HS-5 (cell line): ENCODE measurements at places on chromosomes 12 and 14.

- DNase-seq: no peak
These were observed 51.1 kb downstream of the TMEM260 start for GRCh38 chr14:56630707-56631106.

GRCh38 chr12:63918800-63919300, 74.3 kb downstream of the SRGAP1 start:
- DNase-seq: peak; percentile 94

GRCh38 chr12:129613314-129613713, 290.5 kb downstream of the TMEM132D start:
- no peak for DNase-seq

- DNase-seq: no peak
These were observed 170.6 kb downstream of the RIMBP2 start for GRCh38 chr12:130545475-130545874.

DNA sequence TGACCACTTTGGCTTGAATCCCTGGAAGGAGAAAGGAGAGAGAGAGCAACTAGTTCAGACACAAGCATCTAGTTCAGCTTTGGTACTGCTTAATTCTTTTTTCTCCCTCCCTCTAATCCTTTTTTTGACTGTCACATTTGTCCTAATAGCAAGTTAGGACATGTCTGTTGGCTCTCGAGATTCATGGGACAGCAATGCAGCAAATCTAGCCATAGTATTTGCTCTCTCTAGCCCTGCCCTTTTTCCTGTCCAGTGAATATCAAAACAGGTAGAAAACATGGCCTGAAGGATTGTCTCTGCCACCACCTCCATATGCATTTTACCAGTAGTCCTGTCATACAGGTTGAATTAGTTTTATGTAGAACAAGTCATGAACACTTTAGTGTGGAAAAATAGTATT, 116.4 kb downstream of the PTPRB start:
- no peak for DNase-seq

DNA sequence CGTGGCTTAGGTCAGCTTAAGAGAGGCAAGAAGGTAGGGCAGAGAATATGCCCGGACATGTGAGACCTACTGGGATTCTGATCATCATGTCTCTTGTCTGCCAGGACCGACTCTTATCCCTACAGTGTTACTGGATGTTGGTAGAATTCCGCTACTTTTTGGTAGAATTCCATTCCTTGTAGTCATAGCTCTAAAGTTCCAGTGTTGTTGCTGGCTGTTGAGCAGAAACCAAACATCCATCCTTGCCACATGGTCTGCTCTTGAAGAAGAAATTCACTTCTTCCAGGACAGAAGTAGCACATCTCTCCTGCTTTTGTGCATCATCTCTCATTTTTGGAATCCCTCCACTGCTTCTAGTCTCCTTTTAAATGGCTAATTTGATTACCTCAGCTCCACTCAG, 453.7 kb downstream of the RPL10L start:
- DNase-seq: no peak

GRCh38 chr12:104155711-104156555, 17.9 kb upstream of the NFYB start:
- DNase-seq: no peak

GRCh38 chr12:132619386-132620112, 973 bp downstream of the P2RX2 start:
- no peak for DNase-seq
